ENCODE measurements at places on chromosomes 16 and 17. TPM values are rescaled to one million over a fixed set of nuclear protein-coding genes. Genes with fewer than 3 reads are reported as not detected.

Gene FTO
- total RNA-seq, result 85.7 TPM

Gene ADPRM
- 14.5 TPM for total RNA-seq

Gene ASPA
- total RNA-seq, result not detected

Gene KRT17
- 183 TPM for total RNA-seq

GRCh38 chr16:88988980-88989811 lies 12.2 kb upstream of the CBFA2T3 start:
- no peak for DNase-seq

GRCh38 chr17:56540836-56541235 lies 52.7 kb upstream of the NOG start:
- no peak for DNase-seq

- DNase-seq, result no peak
Observed at GRCh38 chr17:1905190-1905913, 75.5 kb downstream of the RPA1 start.

GRCh38 chr17:80725517-80725916 lies 180.9 kb downstream of the RPTOR start:
- no peak for DNase-seq

GRCh38 chr17:44807817-44808155 lies 22.3 kb downstream of the GJC1 start:
- DNase-seq, result no peak

DNA sequence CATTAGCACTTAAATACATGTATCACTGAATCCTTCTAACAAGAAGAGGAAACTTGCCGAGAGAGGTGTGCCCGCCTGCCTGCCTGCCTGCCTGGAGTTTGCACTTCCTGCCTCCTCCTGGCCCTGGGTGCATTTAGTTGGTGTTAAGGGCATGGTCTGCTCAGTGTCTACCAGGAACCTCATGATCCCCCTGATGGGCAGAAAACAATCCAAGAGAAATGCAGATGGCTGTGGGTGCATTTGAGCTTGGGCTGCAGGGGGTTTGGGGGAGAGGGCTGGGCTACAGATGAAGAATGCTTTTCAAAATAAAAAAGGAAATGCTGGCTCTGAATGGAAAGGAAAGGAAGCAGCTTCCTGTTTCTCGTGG lies 10.1 kb downstream of the KSR1 start:
- no peak for DNase-seq

DNA sequence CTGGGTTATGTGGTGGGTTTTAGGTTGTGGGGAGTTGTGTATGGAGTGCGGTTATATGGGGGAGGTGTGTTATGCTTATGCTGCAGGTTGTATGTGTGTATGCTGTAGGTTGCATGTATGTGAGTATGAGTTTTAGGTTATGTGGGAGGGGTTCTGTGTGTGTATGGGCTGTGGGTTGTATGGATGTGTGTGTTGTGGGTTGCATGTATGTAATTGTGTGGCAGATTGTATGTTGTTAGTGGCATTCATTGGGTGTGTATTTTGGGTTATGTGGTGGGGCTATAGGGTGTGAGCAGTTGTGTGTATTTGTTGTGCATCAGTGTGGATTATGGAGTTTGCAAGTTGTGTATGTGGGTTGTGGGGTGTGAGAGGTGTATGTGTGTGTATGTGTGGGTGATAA lies 277.4 kb downstream of the NPIPA8 start:
- DNase-seq, result no peak

DNA sequence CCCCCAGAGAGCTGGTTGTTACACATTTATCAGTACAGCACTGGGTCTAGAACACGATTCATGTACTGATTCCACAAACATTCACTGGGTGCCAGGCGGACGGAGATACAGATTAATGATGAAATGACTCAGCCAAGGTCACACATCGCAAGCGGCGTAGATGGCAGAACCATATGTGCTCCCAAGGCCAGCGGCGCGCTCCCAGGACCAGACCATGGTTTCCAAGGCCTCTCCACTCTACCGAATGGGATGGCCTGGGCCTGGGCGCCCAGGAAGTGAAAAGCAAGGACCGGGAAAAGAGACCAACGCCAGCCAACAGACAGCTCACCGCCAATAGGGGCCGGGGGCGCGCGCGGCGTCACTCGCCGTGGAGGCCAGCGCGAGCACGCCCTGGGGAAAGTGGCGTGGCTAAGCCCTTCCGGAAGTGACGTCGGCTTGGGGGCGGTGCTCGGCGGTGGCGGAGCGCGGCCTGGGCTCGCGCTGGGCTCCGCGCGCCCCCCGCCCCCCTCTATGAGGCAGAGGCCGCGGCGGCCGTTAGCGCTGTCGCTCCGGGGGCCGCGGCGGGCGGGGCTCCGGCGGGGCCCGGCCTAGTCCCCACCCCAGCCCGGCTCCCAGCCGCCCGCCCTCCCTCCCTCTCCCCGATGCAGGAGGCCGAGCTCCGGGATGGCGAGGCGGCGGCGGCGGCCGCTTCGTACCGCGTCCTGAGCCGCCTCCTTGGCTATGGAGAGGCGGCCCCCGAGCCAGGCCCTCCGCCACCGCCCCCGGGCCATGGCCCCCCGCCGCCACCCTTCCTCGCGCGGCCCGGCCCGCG lies at the start of gene SOCS7:
SOCS7 (plus strand) TSS at position 433 of the 811 bp plus-strand sequence; CDS start at position 642, 209 bp downstream.
- DNase-seq, result no peak

GRCh38 chr16:86905302-86905701 lies 327.0 kb downstream of the FOXL1 start:
- no peak for DNase-seq

GRCh38 chr17:55570391-55570790 lies 59.1 kb upstream of the SMIM36 start:
- DNase-seq, result no peak

All from chondrocyte (in vitro differentiated cells).